ENCODE measurements at places on chromosomes 12 and 14.

- DNase-seq: no peak
These were observed 157.3 kb downstream of the BTG1 start for GRCh38 chr12:91988086-91988923.

DNA sequence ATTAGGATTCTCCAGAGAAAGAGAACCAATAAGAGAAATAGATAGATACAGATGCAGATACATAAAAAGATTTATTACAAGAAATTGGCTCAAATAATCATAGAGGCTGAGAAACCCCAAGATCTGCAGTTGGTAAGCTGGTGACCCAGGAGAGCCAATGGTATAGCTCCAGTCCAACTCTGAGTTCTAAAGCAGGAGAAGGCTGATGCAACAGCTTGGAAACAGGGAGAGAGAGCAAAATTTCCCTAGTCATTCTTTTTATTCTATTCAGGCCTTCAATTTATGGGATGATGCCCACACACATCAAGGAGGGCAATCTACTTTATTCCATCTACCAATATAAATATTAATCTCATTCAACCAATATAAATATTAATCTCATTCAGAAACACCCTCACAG is 218.2 kb downstream of the PRKD1 start:
- DNase-seq: no peak

DNA sequence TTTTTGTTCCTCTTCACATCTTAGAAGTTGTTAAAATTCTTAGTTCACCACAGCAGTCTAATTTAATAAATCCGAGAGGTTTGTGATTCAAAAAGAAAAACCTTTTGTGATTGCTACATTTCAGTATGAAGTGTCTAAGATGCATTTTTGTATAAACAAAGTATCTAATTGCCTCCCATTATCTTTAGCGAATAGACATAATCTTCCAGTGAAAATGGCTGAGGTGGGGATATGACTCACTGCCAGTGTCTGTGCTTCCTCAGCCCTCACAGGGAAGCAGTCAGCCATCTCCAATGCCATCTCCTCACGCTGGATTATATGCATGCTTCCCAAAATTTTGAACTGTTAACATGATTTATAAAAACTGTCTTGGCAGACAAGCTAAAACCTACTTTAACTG is 7.6 kb downstream of the GCH1 start:
- no peak for DNase-seq

GRCh38 chr12:115394496-115395220 is 710.7 kb upstream of the TBX3 start:
- no peak for DNase-seq

DNA sequence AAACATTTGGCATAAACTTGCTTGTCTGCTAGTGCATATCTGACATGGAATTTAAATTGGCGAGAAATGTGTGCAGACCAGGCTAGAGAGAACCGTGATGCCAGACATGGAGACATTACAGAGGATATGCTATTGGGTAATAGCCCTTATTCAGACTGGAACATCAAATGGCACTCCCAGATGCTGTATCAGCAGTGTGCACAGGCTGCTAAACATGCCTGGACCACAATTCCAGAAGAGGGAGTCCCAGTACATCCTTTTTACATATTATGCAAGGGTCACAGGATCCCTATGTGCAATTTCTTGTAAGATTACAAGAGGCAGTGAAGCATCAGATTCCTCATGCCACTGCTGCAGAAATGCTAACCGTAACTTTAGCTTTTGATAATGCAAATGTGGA is 354.5 kb upstream of the FOXG1 start:
- DNase-seq: no peak

DNA sequence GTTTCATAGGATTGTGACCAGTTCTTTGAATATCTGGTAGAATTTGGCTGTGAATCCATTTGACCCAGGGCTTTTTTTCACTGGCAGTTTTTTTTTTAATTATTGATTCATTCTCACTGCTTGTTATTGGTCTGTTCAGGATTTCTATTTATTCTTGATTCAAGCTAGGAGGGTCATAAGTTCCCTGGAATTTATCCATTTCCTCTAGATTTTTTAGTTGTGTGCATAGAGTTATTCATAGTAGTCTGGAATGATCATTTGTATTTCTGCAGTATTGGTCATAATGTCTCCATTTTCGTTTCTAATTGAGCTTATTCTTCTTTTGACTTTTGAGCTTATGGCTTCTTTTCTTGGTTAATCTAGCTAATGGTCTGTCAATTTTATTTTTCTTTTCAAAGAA is 291.6 kb downstream of the AKAP6 start:
- DNase-seq: no peak
